K562 (cell line): ENCODE measurements at places on chromosomes 7 and 10.
A peak's percentile ranks its signal among the peaks of the same experiment; 100 is the strongest.

- DNase-seq: no peak
Observed at GRCh38 chr10:17220652-17221100, 7.4 kb upstream of the VIM start.

- no peak for DNase-seq
Observed at GRCh38 chr10:49324711-49325110, 25.7 kb downstream of the C10orf71 start.

- no peak for DNase-seq
Observed at GRCh38 chr7:1401011-1401410, 58.3 kb downstream of the MICALL2 start.

DNA sequence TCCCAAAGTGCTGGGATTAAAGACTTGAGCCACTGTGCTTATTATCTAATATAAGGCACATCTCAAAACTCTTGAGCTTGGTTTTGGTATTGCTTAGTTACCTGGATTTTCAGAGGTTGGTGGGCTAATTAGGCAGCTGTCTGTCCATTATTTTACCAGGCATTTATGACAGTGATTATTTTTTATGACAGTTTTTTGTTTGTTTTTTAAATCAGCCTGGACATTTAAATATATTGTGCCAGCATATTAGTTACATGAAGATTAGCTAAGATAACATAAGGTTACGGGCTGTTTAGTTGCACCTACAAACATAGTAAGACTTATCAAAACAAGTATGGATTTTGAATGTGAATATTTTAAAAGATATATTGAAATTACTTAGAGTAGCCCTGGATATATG, 2.6 kb upstream of the ZRANB1 start:
- DNase-seq: no peak

- DNase-seq: no peak
Observed at GRCh38 chr7:45156516-45157272, 897 bp upstream of the RAMP3 start.

DNA sequence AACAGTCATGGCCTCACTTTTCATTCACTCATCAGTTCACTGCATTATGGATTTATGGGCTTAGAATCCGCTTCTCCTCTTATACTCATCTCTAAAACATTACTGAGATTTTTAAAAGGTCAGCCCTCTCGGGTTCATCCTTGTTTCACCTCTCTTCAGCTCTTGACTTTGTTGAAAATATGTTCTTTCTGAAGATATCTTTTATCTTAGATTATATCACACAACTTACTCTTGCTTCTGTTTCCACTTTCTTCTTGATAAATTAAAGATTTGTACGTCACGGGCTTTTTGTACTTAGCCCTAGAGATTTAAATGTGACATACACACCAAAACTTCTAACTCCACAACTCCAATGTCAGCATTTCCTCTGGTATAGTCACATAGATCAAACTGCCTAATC, 342.5 kb upstream of the TMEM229A start:
- no peak for DNase-seq

DNA sequence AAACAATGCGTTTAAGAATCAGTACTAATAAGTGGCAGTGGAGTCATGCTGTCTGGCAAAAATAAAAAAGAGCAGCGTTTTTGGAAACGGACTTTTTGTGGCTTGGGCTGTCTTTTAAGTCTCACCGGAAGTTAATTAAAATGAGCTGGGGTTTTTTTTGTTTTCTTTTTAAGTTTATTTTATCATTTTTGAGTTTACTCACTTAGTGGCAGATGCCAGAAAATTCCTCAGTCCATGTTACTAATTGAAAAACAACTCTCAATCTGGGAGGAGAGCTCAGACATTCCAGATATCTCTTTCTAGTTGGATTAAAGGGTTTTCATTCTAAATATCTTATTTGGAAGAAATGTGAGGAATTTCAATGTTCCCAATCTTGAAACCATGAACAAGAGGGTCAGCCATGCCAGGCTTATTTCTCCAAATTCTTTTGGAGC, 133.8 kb upstream of the AGR3 start:
- DNase-seq: no peak

DNA sequence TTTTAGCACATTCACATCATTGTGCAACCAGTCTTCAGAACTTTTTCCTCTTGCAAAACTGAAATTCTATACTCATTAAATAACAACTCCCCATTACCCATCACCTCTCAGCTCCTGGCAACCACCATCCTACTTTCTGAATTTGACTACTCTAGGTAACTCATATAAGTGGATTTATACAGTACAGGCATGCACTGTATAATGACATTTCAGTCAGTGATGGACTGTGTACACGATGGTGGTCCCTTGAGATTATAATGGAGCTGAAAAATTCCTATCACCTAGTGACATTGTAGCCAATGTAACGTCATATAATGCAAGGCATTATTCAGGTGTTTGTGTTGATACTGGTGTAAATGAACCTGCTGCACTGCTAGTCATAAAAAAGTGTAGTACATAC, 60.1 kb downstream of the BTRC start:
- no peak for DNase-seq

DNA sequence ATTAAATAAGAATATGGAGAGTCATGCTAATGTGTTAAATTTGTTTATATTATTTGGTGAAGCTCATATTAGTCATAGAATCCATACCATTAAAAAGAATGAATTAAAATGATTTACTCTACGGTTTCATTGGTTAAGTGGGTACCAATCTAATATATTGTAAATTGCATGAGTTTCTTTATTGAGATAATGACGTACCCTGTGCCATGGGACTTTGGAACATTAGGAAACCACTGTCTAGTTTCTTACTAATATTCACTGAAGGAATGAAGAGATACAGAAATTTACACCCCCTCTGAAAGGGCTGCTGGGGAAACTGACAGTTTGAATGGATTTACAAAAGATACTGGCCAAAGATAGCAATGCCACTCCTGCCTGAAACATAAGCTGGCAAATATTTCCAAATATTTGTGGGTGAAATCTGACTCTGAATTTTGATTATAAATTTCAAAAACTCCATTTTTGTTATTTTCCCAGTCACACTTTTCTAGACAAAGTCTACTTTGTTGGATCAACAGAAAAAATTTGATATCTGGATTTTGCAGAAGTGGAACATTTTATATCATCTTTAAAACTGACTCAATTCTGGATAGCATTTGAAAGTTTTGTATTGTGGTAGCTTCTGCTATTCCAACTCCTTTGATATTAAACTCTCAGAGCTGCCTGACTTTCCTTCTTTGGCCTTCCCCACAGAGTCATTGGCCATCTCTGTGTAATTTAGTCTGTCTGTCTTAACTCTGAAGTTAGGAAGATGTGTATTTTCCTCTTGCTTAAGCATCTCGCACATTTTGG, 22.3 kb downstream of the MDFIC start:
- no peak for DNase-seq

DNA sequence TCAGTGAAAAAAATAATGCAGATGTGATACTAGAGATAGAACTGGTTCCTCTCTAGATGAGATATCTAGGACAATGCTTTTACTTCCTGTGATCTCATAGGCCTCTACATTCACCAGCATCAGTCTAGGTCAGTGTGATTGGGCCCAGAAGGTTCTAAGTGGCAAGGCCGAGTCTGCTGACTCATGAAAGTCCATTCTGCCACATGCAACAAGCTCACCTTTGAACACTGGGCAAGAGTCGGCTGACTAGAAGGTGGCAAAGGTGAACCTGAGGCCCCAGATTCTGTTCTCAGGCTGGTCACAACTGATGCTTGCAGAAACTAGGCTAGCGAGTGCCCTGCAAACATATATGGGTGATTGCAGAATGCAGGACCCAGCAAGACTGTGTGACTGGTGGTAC, 105.7 kb upstream of the PLXNA4 start:
- DNase-seq: no peak

- DNase-seq: peak; percentile 35
Observed at GRCh38 chr7:90455163-90456030, 14.0 kb upstream of the PTTG1IP2 start.

DNA sequence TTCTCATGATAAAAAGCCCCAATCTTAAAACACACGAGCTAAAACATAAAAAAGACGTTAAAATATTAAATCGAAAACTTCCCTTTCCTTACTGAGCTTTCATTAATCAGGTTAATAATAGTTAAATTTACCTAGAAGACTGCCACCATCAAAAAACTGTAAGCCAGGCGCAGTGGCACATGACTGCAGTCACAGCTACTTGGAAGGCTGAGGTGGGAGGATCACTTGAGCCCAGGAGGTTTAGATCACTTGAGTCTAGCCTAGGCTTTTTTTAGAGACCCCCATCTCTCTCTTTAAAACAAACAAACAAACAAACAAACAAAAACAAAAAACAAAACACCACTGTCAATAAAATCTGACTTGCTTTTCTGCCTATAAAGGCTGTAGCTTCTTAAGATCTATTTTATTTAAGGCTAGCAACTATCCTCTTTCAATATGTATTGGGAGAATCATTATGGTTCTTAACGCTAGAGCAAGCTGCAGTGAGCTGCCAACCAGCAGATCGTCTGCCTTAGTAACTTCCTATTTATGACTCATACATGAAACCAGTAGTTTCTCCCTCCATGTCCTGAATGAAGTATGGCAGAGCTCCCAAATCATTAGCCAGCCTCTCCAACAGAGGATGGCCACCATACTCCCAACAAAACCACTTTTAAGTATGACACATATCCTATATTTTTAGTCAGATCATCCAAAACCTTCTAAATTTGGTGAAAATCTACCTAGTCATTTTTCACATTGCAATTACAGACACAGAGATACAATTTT, 163.7 kb downstream of the SRPK2 start:
- DNase-seq: no peak

GRCh38 chr10:119478111-119478802, 64.3 kb downstream of the RGS10 start:
- no peak for DNase-seq

- no peak for DNase-seq
Observed at GRCh38 chr7:132298790-132299189, 277.5 kb downstream of the PLXNA4 start.

DNA sequence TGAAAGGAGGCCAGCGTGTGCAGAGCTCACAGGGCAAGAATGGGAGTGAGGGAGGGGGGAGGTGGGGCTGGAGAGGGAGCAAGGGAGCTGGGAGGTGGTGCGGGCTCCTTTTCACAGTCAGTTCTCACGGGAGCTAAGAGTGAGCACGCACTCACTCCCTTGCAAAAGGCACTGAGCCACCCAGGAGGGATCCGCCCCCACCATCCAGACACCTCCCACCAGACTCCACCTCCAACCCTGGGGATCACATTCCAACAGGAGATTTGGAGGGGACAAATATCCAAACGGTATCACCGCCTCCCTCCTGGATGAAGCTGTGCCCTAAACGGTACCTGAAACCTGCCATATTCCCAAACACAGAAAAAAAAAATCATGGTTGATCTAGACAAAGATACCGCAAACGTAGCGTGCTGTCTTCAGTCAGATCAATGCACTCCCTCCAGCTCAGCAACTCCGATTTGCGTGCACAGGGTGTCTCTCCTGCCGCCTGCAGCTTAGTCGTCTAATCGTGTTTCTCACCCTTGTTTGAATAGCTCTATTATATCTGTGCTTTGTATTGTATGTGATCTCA, 20.3 kb upstream of the PRKAG2 start:
- DNase-seq: no peak

GRCh38 chr7:50644114-50644513, 78.9 kb upstream of the DDC start:
- DNase-seq: no peak

- no peak for DNase-seq
Observed at GRCh38 chr7:158973941-158974785, 117.8 kb downstream of the DYNC2I1 start.

DNA sequence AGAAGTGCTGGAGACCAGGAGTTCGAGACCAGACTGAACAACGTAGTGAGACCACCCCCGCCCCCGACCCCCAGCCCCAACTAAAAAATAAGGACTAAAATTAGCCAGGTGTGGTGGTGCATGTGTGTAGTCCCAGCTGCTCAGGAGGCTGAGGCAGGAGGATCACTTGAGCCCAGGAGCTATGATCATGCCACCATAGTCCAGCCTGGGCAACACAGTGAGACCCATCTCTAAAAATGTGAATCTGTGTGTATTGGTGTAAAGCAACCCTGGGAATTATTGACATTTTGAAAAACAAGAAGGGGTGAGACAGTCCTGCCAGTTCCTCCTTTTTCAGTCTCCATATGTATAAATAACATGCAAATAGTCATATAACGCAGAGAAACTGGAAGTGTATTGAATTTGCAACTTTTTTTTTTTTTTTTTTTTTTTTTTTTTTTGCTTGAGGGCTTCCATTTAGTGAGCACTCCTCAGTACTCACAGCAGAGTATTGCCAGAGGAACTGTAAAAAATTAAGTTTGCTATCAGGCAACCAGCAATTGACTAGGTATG, 3.4 kb upstream of the ITGB1 start:
- DNase-seq: no peak

- DNase-seq: no peak
Observed at GRCh38 chr7:91165006-91165845, 99.0 kb upstream of the FZD1 start.

DNA sequence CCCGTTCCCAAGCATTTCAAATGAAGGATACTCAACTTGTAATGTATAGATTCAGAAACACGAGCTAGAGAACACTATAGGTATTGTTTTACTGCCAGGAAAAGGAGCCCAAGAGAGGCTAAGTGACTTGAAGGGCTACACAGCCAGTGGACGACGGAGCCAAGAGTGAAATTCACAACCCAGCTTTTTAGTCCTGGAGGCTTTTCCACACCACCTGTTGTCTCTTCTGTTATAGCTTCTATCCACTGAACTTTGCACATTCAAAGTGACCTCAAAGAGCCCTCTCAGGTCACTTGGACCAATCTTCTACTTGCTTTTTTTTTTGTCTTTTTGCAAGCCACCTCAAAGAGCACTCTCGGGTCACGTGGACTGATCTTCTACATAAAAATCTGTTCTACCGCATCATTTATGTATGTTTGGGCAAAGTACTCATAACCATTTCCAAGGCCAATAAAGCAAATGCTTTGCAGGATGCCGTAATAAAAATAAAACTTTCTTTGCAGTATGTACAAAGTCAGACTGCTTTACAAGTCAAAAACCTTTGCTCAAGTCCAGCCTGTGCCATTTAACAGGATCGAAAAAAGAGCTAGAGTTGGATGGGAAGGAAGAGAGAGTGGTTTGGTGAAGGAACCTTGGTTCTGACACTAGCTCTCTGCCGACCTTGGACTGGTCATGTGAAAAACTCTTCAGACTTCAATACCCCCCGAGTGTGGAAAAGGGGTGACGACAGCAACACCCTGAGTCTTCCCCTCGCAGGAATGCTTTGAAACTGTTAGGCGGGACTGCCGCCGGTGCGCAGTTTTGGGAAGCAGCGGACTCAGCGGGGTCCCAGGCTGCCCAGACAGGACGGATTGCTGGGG, 821 bp downstream of the SLC35B4 start:
- DNase-seq: peak; percentile 32

DNA sequence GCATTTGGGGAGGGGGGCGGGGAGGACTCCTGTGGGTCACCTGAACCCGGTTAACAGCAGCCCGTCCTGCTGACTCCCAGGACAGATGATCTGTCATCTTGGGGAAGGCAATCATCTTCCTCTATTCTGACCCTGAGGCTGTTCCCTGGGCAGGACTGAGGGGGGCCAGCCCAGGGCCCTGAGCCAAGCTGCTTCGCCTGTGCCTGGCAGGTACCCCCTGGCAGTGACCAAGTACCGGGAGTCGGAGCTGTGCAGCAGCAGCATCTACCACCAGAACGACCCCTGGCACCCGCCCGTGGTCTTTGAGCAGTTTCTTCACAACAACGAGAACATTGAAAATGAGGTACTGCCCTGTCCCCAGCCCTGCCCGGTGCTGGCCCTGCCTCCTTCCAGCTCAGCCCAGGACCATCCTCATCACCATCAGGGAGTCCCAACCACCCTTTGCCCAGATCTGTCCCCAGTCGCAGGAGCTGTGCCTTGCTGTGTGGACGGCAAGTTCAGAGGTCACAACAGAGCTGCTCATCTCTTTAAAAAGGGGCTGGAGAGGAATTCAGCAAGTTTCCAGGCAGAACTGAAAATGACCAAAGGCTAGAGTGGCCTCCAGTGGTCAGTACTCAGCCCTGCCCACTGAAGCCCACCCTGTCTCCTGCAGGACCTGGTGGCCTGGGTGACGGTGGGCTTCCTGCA, 8.1 kb downstream of the AOC1 start:
- no peak for DNase-seq
